ENCODE measurements at places on chromosomes 6 and 20.

DNA sequence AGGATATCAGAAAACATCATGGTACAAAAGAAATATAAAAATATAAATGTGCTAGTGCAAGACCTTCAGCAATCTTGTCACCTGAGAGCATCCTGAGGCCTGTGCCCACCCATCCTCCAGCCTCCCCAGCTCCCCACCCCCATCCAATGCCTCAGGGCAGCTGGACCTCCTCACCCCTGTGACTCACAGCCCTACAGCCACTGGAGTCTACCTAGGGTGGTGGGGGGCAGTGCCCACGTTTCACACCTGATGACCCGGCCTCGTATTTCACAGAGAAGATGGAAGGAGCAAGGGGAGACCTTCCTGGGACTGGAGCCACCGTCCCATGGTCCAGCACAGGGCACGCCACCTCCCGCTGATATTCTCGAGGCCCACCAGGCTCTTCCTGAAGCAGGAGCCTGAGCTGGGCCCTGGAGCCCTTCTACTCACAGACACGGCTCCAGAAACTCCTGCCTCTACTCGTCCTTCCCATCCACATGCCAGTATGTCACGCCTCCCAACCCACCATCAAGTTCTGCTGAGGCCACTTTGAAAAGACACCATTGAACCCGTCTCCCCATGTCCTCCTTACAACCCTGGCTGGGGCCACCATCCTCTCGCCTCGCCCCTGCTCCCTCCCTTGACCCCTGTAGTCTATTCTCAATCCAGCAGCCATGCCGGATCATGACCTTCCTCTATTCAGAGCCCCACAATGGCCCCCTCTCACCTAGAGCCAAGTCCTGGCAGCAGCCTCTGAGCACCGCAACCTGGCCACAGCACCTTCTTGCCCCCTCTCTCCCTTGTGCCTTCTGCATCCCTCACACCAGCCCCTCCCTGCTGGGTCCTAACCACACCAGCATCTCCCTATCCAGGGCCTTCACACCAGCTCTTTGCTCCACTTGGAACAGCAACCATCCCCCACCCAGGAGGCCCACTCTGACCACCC lies 13.3 kb downstream of the APMAP start:
- no peak for DNase-seq

GRCh38 chr6:24245275-24245674 lies 112.6 kb downstream of the DCDC2 start:
- DNase-seq = no peak

DNA sequence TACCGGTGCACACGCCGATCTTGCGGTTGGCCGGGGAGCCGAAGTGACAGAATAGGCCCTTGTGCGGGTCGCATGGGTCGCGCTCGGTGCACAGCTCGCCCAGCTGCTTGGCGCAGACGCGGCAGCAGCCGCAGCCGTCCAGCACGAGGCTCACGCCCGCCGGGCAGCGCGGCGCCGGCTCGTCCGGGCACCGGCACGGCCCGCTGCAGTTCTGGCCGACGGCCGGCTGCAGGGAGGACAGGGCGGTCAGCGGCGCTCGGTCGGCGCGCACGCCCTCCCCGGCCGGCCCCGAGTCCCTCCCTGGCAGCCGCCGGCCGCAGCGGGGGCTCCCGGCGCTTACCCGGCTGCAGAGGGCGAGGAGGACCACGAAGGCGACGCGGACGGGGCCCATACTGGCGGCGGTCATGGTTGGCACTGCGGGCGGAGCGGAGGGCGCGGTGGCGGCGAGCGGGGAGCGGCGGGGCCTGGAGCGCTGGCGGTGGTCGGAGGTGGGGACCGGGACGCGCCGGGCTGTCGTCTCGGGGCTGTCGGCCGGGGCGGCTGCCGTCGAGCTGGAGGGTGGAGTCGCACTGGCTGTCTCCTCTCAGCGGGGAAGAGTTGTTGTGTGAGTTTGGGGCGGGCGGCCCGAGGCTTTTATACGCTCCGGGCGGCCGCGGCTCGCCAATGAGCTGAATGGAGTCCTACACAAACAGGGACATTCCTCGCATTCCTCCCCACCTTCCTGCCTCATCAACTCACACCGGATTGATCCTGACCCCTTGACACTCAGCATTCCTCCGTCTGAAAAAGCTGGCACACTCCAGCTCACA lies at the start of gene CCN2:
Gene CCN2, minus strand, starts transcription at position 606 of the 809 bp plus-strand sequence. Its CDS starts 200 bp downstream, at position 406.
- no peak for DNase-seq

DNA sequence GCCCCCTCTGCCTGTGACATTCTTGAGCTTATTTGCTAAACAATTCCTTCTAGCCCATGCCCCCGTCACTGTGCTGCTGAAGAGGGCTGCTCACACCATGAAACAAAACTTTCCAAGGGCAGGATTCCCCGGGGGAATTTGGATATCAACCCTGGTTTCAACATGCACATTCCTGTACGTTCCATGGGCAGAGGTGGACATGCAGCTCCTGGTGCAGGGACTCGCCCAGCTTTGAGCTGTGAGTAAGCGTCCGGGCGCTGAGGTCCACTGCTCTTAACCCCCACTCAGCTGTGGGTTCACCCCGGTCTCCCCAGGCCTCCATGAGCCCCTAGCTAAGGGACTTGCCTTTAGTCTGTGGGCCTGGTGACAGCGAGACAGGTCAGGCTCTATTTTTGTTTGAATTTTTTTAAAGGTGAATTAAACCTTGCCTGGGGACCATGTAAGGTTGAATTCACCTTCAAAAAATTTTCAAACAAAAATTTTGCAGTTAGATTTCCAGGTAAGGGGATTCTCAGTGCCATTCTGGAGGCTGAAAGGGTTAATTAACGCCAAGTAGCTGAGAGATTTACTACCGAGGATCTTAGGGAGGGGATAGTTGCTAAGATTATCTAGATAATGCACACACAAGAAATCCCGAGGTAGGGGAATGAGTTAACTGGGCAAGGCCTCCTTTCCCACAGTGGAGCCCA lies 70.3 kb upstream of the SLC22A23 start:
- DNase-seq = no peak

- no peak for DNase-seq
These were observed 26.5 kb upstream of the ABT1 start for GRCh38 chr6:26570027-26570809.

- no peak for DNase-seq
These were observed 23.9 kb downstream of the RNF217 start for GRCh38 chr6:124986164-124986563.

DNA sequence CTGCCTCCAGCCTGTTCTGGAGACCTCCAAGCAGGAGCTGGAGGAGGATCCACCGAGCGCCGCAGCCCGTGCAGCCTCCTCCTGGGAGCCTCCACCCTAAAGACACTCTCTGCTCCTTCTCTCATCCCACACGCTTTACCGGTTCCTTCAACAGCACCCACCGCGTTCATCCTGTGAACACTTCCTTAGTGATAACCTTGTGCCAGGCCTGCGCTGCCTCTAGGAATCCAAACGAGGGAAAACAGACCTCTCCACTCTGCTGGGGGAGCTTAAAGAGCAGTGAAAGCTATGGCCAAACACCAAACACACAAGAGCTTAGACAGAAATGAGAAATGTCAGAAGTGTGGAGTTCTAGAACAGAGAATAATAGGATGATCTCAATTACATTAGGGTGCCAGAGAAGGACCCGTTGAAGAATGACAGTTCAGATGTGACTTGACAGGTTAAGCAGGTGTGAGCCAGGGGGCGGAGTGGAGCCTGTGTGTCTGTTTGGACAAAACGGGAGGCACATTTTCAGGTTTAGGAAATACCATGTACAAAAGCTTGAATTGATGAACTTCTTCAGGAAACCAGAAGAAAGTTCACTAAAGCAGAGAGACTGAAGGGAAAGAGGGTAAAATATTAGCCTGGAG lies 28.5 kb upstream of the HLA-DRB5 start:
- no peak for DNase-seq

GRCh38 chr6:31438222-31438621 lies 34.8 kb downstream of the MICA start:
- no peak for DNase-seq

DNA sequence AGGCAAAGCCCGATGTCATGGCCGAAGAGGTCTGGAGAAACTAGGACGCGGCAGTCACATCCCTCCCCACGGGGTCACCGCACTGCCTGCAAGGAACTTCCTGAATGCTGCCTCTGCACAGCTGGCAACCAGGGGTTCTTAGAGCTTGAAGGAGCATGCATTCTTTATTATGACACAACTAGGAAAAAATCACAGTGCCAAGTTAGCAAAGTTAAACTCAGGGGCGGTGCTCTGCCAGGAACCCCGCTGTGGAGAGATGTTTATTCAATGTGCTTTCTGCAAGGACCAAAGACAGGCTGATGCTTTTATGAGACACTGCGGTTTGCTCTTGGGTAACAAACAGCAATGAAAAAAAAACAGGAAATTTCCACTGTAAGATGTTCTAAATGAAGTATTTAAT lies 287.3 kb upstream of the FOXQ1 start:
- DNase-seq = no peak

GRCh38 chr6:113482771-113483170 lies 374.4 kb upstream of the MARCKS start:
- DNase-seq = no peak

GRCh38 chr6:34246563-34247391 lies 2.0 kb downstream of the SMIM29 start:
- no peak for DNase-seq

GRCh38 chr6:10305790-10306415 lies 109.0 kb downstream of the TFAP2A start:
- no peak for DNase-seq

DNA sequence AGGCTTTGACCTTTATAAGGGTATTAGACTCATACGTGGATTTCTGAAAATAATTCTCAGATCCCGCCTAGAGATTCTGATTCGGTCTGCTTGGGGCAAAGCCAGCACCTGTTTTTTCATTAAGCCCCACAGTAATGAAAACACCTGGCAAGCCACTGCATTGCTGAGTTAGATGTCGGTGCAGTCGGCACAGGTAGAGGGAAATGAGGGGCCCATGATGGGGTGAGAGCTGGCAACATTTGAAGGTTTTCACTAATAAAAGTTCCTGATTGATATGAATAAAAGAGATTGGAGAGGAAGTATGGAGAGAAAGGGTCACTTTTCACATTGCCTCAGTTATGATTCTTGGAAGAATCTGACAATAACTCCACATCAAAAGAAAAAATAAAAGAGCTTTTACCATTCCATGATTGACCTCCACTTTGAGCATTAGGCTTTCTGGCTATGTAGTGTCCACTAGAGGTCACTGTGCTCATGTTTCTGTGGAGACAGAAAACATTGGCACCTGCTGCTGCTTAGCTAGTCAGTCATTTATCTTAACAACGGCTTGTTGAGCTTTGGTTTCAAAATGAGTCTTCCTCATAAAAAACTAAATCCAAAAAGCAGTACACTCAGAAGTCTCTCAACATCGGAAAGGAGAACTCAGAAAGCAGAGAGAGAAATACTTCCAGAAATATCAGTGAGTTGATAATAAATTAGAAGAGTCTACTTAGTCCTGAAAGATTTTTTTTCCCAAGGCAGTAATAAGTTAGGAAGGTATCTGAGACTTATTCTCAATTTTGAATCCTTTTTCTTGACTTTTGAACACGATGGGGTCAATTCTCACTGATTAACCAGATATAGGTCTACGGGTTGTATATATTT lies 53.3 kb upstream of the KLHL31 start:
- DNase-seq = peak; percentile 2
